ENCODE measurements at places on chromosomes 3 and 15.
A peak's percentile ranks its signal among the peaks of the same experiment; 100 is the strongest.

GRCh38 chr3:105490045-105490444, 123.3 kb downstream of the ALCAM start:
- DNase-seq = no peak

GRCh38 chr15:72554471-72555425, 80.6 kb downstream of the ARIH1 start:
- peak; percentile 11 for DNase-seq

GRCh38 chr15:98703126-98703685, 54.9 kb downstream of the IGF1R start:
- no peak for DNase-seq

DNA sequence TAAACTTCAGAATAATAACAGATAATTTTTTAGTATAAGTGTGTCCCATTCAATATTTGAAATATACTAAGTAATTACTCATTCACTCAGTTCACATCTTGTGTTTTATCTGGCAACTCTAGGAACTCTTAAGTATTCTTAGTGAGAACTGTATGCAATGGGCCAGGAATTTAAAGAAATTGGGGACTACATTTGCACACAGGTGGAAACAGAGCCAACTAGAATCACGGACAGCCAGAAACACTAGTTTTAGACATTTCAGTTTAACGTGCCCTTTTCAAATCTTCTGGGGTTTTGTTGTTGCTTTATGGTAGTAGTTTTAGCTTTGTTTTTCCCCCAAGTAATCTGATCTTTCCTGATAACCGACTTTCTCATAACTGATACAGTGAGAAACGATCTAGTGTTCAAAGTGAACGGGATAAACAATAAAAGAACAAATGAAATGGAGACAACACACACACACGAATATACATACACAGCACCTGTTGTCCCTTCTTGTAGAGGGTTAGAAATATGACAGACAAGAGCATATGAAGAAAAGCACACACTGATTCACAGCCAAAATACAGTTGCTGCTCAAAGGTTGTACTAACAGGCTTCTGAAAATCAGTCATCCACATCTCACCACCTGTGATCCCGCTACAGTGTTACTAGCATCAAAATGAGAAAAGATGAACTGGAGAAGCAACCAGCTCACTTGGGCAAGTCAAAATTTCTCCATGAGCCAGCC, 167.0 kb downstream of the FMN1 start:
- no peak for DNase-seq

- no peak for DNase-seq
These were observed 4.4 kb upstream of the ZNF589 start for GRCh38 chr3:48236531-48236930.

- DNase-seq = no peak
These were observed 12.6 kb upstream of the RTP3 start for GRCh38 chr3:46484911-46485778.

DNA sequence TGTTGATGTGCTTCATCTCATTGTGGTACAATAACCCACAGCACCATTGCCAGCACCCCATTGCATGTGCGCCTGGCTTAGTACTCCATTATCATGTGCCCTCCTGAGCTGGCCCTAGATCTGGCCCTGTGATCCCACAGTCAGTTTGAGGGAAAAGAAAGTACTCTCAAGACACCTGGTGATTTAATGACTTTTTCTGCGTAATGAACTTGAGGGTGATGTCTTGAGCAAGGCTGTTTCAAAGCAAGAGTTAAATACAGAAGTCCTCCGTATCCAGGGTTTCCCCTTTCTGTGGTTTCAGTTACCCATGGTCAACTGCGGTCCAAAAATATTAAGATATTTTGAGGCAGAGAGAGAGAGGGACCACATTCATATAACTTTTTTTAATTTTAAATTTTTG, 16.3 kb downstream of the C3orf20 start:
- DNase-seq = no peak

DNA sequence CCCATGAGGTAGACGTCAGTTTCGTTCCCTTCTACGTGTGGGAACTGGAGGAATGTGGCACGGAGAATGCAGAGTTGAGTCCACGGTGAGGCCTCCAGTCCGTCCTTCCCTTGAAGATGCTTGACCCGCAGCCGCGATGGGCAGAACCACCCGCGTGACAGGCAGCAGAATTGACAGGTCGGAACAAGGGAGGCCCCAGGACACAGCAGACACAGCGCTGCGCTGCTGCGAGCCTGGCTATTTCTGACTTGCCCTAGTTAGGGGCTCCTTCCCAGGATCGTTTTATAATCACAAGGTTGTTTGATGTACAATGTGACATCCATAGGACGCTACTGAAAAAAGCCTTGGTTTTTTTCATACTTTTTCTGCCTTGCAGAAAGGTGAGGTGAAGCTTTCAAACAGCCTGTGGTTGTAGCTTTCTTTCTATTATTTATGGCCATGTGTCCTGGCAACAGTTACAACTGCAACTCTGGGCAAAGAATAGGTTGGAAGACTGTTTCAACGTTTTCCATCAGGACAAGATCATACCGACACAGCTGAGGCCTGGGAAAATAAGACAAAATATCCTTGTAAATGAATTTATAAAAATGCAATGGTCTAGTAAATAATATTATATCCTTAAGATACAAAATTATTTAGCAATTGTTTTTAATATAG, 9.6 kb upstream of the TMEM41A start:
- DNase-seq = no peak

DNA sequence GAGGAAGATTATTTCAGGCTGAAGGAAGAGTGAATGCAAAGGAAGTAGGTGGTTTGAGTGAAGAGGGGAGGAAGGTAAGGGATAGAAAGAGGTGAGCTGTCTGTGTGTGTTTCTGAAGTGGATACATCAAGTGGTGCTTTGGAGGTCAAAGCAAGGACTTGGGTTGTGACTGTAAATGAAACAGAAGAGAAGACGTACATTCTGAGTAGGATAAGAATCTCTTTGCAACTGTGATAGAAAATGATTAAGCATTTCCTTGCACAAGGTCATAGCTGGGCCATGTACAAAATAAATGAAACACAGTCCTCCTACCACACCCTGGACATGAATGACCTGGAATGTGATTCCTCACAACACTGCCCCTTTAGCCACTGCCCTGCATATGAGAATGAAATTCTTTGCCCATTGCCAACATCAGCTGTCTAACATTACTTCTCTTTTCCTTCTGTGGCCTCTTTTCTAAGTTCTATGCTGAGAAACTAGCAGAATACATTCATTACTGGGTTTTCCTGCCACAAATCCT, 28.3 kb upstream of the MINDY4B start:
- no peak for DNase-seq

- DNase-seq = no peak
These were observed 7.0 kb upstream of the CTSH start for GRCh38 chr15:78951841-78952238.

GRCh38 chr15:29207758-29208108, 61.9 kb downstream of the NSMCE3 start:
- DNase-seq = no peak

- DNase-seq = no peak
These were observed 9.4 kb upstream of the SEMA3B start for GRCh38 chr3:50259432-50260026.

GRCh38 chr3:98359993-98360675, 6.5 kb downstream of the OR5K4 start:
- DNase-seq = peak; percentile 3

DNA sequence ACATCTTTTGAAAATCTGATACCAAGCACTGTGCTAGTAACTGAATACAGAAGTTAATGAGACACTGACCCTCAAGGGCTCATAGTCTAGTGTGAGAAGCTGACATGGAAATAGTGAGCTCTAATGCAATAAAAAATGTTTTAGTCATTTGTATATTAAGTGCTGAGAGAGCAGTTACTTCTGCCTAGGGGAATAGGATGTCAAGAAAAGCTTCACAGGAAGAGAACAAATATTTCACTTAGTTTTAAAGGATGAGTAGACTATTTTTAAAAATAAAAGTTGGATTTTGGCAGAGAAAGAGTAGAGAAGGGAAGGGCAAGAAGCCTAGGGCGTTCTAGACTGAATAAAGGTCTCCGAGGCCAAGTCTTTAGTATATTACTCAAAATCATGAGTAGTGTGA, 158.4 kb downstream of the ATG7 start:
- no peak for DNase-seq

DNA sequence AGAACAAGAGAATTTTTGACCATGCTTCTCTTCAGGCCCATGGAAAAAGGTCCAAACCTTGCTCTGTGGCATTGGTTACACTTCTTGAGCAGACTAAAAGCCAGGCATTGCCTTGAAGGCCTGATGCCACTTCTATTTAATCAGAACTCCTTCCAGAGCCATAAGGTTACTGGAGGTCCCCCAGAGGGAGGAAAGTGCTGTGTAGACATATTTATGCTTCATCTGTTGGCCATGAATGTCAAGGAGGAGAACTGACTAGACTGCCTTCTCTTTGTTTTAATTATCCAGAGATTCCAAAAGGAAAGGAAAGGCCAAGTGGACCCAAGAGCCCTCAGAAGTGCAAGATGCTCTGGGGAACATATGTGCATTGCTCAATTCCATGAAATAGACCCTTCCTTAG, 292.6 kb upstream of the NR2E3 start:
- DNase-seq = no peak

GRCh38 chr15:64068133-64068532, 21.8 kb upstream of the DAPK2 start:
- DNase-seq = no peak

- DNase-seq = no peak
These were observed 169.5 kb downstream of the DIPK2A start for GRCh38 chr3:144141074-144141473.

- no peak for DNase-seq
These were observed 302.2 kb downstream of the FOXP1 start for GRCh38 chr3:71281280-71281679.

GRCh38 chr3:152623286-152623911, 211.5 kb upstream of the P2RY1 start:
- no peak for DNase-seq

GRCh38 chr3:10855083-10855870, 39.2 kb downstream of the SLC6A11 start:
- no peak for DNase-seq

Measured in stimulated activated CD4-positive, alpha-beta T cell treated with anti-CD3 and anti-CD28 coated beads, Interleukin-12 subunit alpha, Interleukin-12 subunit beta, amount 100 ng/mL, for 4 hours (primary cell).